ENCODE measurements at places on chromosomes 2 and 18.

DNA sequence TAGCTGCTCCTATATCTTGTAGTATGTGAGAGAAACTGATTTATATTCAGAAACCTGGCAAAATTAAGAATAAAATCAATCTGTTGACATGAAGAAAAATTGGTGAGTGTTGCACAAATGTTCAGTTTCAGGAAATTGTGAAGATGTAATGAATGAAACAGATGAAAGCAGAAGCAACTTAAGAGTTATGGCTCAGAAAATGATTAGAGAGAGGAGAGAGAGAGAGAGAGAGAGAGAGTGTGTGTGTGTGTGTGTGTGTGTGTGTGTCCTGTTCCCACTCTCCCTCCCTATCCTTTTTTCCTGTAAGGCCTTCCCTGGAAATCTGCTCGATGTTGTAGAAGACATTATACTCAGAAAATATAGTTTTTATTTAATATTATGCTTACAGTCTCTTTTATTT lies 31.4 kb downstream of the MAP4K4 start:
- DNase-seq: no peak

- DNase-seq: no peak
Observed at GRCh38 chr2:240168546-240169361, 28.3 kb upstream of the OTOS start.

GRCh38 chr18:56995579-56996188 lies 151.2 kb upstream of the BOD1L2 start:
- no peak for DNase-seq

DNA sequence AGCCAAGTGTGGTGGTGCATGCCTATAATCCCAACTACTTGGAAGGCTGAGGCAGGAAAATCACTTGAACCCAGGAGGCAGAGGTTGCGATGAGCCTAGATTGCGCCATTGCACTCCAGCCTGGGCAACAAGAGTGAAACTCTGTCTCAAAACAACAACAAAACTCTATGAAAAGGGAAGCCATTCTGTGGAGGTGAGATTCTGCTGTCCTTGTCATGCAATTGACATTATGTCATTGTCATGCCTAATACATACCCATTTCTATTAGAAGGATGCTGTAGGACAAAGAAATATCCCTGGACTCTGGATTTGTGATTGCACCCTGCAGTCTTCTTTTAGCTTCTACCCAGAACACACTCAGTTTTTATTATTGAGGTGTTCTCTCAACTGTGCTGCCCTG lies 8.6 kb downstream of the RASGRP3 start:
- DNase-seq: no peak

DNA sequence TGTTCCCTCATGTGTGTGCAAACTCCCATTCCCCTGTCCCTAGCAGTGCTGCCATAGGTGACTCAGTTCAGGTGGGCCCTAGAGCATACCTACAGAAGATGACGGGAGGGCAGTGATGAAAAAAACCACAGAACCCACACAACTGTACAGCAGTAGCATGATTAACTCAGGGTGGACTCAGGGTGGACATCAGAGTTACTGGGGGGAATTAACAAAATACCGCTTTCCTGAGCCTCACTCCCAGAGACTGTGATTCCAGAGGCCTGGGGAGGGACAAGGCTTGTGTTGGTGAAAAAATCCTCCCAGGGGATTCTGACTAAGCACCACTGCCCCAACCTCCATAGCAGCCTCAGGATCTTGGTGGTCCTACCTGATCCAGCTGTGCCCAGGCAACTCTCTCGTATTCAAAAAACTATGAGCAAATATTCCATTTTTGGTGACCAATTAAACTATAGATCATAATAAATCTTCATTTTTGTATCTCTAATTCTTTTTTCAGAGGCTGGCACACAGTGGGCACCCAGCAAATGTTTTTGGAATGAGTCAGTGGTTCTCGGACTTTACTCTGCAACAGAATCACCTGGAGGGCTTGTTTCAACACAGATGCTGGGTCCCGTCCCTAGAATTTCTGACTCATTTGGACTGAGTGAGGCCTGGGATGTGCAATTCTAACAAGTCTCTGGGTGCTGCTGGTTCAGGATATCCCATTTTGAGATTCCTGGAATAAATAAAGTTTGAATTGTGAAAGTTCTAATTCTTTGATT lies 84.1 kb upstream of the NABP1 start:
- DNase-seq: no peak

- no peak for DNase-seq
Observed at GRCh38 chr2:48107326-48107925, 201.1 kb upstream of the FBXO11 start.

- no peak for DNase-seq
Observed at GRCh38 chr2:111704246-111704645, 179.7 kb downstream of the ANAPC1 start.

DNA sequence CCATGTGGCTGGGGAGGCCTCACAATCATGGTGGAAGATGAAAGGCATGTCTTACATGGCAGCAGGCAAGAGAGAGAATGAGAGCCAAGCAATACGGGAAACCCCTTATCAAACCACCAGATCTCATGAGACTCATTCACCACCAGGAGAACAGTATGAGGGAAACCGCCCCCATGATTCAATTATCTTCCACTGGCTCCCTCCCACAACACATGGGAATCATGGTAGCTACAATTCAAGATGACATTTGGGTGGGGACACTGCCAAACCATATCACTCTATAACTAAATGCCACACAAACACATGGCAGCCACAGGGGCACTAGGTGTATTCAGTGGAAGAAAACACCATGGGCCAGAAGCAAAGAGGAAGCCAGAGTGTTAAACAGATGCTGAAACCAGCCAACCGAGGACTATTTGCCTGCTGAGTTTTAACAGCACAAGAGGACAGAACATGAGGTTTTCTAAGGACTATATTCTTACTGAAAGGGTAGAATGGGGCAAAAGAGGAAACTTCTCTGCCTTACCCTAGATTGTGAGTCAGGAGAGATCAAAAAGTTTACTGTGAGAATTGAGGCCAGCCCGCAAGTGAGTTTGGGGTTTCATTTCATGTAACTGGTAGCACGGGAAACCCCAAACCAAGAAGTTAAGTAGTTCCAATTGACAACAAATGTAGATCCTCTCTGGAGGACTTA lies 49.2 kb downstream of the SIGLEC15 start:
- DNase-seq: no peak

GRCh38 chr2:240129311-240129710 lies 6.8 kb downstream of the COPS9 start:
- no peak for DNase-seq

DNA sequence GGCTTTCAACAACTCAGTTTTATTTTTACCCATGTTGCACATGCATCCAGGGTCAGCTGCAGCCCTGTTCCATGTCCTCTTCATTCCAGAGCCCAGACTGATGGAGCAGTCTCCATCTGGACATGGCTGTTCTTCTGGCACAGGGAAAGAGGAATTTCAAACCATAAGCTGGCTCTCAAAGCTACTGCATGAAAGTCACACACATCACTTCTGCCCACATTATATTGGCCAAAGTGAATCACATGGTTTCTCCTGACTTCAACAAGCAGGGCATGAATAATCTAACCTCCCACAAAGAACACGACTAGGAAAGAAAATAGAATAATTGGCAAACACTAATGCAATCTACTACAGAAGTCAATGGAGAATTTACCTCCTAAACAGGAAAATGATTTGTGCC lies 94.2 kb downstream of the FTCDNL1 start:
- DNase-seq: no peak

GRCh38 chr2:201795607-201796477 lies 10.5 kb upstream of the CDK15 start:
- no peak for DNase-seq

GRCh38 chr2:239161711-239162140 lies 239.1 kb downstream of the HDAC4 start:
- DNase-seq: no peak

- DNase-seq: no peak
Observed at GRCh38 chr18:31931886-31932240, 11.1 kb downstream of the TRAPPC8 start.

DNA sequence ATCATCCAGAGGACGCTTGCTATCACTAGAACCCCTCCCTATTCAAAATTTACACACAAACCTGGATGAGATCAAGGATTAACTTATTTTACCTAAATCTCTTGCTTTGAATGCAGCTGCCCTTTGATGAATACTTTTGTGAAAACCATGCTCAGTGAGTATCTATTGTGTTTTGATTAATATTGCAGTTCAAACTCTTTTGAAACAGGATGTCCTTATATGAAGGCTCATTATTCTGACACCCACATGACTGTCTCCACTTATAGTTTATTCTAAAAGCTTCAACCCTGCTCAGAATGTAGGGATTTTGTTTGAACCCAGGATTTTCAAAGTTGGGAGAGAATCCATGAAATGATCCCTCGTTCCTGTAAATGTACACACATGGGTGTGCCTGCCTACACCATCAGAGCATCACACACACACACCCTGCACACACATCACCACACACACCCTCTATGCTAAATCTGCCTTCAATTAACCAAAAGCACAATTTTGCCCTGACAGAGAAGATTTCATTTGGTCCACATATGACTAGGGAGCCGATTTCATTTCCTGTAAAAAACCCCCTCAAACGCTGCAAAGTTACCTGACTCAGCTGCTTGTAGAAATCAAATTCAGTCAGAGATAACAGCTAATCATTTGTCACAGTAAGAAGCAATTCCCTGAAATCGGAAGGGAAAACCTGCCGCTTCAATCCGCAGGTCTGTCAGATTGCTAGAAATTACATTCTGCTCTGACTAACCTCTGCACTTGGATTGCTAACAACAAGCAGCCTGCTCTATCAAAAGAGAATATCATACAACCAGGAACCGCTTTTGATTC lies 65.2 kb downstream of the ZEB2 start:
- no peak for DNase-seq

DNA sequence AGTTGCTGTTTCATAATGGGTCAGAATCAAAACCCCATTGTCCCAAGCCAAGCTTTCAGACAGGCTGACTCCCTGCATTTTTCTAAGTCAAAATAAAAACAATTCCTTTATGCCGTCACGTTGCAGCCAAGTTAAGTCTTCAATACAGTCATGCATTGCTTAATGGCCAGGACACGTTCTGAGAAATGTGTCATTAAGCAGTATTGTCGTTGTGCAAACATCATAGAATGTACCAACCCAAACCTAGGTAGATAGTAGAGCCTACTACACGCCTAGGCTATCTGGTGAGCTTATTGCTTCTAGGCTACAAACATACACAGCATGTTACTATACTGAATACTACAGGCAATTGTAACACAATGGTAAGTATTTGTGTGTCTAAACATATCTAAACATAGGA lies 160.4 kb upstream of the FOSL2 start:
- DNase-seq: no peak

DNA sequence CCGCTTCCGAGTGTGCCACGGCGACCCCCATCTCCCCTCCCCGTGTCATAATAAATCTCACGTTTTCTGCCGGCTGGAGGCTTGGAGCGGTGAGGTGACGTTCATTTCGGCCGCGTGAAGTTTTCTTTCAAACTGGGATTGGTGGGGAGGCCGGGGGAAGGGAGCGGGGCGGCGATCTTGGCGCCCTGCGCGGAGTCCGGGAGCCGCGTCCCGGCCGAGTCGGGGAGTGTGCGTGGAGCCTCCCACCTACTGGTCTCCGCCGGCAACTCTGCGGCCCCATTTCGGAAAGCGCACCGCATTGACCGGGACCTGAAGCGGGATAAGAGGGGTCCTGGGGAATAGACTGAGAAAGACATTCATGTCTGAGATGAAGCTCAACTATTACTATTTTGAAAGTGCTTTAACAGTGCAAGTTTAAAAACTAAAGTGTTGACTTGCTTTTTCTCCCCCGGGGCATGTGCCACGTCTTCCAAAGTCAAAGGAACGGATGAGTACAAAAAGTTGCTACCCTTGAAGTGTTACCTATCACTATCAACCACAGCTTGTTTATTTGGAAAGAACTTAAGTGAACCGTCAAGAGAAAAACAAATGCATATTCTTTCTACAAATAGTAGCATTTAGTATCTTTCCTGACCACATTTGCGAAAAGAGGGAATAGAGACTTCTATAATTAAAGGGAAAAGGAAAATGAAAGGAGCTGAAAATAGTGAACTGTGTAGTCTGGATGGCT lies 818 bp upstream of the IKZF2 start:
- no peak for DNase-seq

GRCh38 chr2:228646061-228646460 lies 464.6 kb upstream of the SPHKAP start:
- DNase-seq: no peak

DNA sequence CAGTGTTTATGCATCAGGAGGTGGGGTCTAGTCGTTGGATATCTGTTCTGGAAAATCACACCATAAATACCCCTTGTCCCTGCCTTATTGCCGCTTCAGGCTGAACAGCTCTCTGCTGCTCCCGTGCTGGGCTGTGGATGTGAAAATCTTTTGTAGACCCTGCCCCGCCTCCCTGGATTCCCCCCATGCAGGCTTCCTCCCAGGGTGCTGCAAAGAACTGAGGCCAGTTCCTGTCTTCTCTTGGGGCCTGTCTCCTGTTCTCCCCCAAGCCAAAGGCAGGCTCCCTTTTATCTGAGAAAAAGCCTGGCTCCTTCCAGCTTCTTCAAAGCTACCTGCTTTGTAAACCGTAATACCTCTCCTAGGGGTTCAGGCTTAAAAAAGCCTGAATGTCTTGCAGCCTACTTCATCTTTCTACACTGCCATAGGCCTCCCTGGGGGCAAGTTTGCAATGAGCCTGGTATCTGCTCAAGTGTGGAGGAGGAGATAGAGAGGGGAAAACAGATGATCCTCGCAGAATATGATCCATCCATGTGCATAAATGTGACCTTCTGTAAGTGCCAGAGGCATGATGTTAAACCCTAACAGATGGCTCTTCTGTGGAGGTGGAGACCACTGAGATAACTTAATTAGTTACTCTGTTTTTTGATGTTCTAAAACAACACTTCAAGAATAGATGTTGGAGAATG lies 55.3 kb downstream of the VWA3B start:
- no peak for DNase-seq

- no peak for DNase-seq
Observed at GRCh38 chr2:9696731-9697130, 65.9 kb upstream of the YWHAQ start.

GRCh38 chr2:54549917-54550518 lies 93.9 kb downstream of the SPTBN1 start:
- DNase-seq: no peak

- no peak for DNase-seq
Observed at GRCh38 chr2:219041252-219041651, at the start of gene CFAP65. TSS of gene CFAP65 (minus strand) at chr2:219041516. CDS start at chr2:219039048, 2,468 bp downstream.

DNA sequence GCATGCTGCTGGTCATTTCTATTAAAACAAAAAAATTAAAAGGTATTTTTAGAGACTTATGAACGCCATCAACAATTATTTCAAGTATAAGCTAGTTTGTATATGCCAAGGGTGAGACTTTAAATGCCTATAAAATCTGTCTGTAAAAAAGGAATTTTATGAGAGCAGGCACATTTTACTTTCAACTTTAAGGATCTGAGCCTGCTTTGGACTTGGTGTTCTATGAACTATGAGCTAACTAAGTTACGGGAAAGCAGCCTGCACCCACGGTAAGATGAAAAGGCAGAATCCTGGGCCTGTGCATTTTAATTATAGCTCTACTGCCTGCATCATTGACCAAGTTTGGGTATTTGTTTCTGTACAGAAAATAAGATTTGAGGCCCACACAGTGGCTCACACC lies 95.4 kb downstream of the PLEKHM3 start:
- no peak for DNase-seq

- no peak for DNase-seq
Observed at GRCh38 chr2:29072971-29073725, 1.2 kb downstream of the PCARE start.

Data from esophagus squamous epithelium (tissue), 5 donors.